Activated T-helper 1 cell treated with anti-CD3 and anti-CD28 coated beads, Interleukin-12 subunit alpha, Interleukin-12 subunit beta, Interleukin-2, Interleukin-4 antibody, amounts not matched to agents 30 ng/mL and 10 ng/mL and 1 ng/mL, durations not matched to agents 14 hours and 24 hours and 36 hours (primary cell): ENCODE measurements at places on chromosomes 7 and 10. TPM values are rescaled to one million over a fixed set of nuclear protein-coding genes. Genes with fewer than 3 reads are reported as not detected.

DNA sequence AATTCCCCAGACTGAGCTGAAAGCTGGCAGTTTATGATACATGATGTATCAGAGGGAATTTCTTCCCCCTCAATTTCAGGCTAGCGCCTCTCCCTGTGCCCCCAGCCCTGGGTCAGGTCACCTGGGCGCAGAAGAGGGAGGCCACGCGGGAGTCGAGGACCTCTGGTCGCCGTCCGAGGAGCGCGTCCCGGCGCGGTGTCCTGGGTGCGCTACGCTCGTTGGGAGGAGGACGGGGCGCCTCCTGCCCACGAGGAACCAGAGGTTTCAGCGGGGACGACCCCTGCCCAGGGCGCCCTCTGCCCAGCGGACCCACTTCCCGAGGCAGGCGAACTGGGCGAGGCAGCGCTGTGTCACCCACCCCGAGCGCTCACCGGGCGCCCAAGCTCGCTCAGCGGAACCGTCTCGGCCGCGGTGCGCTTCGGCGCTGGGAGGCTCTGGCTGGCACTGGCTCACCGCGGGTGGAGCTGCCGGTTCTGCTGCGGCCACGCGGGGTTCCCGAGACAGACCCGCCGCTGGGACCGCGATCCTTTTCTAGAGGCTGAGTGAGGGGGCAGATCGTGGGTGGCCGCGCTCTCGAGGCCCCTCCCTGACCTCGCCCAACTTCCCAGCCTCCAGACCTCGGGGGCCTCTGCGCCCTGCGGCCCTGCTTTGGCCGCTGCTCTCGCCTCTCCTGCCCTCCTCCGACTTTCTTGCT, at the start of gene FAM237B:
Gene FAM237B, minus strand, starts transcription at position 504 of the 694 bp plus-strand sequence. CDS start 1,556 bp downstream, outside the sequence.
- DNase-seq, result no peak

DNA sequence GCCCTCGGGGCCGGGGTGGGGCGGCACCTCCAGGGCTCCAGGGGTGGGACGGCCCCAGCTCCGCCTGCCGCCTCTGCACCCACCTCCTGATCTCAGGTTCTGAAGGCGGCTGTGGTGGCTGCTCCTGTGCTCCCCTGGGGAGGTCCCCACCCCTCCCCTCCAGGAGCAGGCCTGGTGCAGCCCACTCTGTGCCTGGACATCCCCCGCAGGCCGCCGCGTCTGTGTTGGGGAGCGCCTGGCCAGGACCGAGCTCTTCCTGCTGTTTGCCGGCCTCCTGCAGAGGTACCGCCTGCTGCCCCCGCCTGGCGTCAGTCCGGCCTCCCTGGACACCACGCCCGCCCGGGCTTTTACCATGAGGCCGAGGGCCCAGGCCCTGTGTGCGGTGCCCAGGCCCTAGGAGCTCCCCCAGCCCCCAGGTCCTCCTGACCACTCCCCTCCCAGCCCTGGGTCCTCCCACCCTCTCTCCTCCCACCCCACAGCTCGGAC, 5.5 kb downstream of the CYP2W1 start:
- DNase-seq, result no peak

DNA sequence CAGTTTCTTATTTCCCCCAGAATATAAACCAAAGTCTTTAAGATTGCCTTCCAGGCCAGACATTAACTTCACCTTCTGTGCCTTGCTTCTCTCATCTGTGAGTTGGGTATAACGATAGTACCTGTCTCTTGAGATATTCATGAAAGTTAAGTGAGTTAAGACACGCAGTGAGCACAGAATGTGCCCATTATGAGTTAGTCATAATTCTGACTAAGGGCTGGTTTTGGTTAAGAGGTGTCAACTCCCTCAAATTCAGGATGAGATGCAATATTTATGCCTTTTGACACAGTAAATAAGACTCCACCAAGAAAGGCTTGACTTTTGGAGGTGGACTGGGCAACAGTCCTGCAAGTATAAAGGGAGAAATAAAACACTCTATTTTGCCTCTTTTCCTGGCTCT, 528.7 kb upstream of the IGFBP3 start:
- DNase-seq, result no peak

DNA sequence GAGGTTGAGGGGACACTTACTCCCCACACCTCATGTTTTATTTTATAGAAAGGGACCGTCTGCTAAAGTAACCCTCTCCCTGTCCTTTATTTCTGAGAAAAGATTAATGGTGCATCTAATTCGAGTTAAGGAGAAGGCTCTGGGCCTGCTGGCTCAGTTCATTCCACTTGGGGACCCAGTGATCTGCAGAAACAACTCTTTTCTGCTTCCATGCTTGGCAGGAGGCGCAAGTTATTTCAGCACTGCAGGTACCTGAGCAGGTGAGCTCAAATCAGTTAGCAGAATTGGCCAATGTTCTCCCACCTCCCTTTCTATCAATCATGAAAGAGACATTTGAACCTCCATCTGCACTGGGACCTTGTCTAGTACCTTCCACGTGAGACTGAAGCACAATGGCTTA, 396.1 kb downstream of the SFMBT2 start:
- no peak for DNase-seq

- no peak for DNase-seq
Observed at GRCh38 chr10:131548176-131548575, 236.7 kb upstream of the TCERG1L start.

GRCh38 chr7:80719261-80719660, 80.8 kb downstream of the CD36 start:
- DNase-seq, result no peak

GRCh38 chr7:84675633-84676034, 481.0 kb upstream of the SEMA3A start:
- no peak for DNase-seq

- no peak for DNase-seq
Observed at GRCh38 chr7:112987171-112987570, 99.5 kb downstream of the GPR85 start.

DNA sequence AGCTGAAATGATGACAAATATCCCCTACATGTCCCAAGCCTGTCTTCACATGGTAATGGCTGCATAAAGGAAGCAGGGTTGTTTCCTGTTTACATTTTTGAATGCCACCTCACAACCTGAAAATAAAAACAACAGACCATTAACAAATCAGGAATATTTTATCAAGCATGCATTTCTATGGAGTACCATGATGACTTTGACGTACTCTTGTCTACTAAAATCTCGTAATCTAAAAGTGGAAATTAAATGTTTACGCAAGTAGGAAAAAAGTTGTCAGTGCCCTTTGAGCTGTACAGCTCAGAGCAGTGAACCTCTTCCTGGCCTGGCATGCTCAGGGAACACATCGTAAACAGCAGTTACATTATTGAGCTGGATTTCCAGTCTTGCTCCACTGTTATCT, 194.1 kb downstream of the INHBA start:
- no peak for DNase-seq

- no peak for DNase-seq
Observed at GRCh38 chr7:7519056-7519455, 16.6 kb downstream of the COL28A1 start.

GRCh38 chr7:25186436-25186835, 41.9 kb downstream of the NPVF start:
- no peak for DNase-seq

- peak; percentile 49 for DNase-seq
Observed at GRCh38 chr10:132443605-132443982, 46.6 kb downstream of the PWWP2B start.

- no peak for DNase-seq
Observed at GRCh38 chr10:27547482-27547881, 43.4 kb downstream of the RAB18 start.

- no peak for DNase-seq
Observed at GRCh38 chr7:41326616-41327015, 376.3 kb downstream of the INHBA start.

GRCh38 chr7:143456992-143457793, 13.9 kb downstream of the TAS2R60 start:
- DNase-seq, result no peak

GRCh38 chr7:138226001-138226476, 149.8 kb downstream of the AKR1D1 start:
- DNase-seq, result no peak

DNA sequence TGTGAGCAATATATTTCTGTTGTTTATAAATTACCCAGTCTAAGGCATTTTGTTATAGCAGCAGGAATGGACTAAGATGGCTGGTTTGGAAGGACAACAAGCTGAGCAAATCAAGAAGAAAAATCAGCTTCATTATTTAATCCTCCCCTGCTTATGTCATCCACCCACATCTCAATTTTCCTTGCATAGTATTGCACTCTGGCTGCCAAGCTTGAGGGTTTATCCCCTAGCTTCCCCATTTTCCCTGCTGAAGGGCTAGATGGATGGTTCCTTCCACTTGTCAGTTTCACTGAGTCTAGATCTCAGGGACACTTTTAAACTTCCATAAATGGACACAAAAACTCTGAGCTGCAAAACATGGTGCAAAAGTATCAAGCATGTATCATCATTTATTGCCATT, 75.2 kb upstream of the LAMB4 start:
- DNase-seq, result no peak

DNA sequence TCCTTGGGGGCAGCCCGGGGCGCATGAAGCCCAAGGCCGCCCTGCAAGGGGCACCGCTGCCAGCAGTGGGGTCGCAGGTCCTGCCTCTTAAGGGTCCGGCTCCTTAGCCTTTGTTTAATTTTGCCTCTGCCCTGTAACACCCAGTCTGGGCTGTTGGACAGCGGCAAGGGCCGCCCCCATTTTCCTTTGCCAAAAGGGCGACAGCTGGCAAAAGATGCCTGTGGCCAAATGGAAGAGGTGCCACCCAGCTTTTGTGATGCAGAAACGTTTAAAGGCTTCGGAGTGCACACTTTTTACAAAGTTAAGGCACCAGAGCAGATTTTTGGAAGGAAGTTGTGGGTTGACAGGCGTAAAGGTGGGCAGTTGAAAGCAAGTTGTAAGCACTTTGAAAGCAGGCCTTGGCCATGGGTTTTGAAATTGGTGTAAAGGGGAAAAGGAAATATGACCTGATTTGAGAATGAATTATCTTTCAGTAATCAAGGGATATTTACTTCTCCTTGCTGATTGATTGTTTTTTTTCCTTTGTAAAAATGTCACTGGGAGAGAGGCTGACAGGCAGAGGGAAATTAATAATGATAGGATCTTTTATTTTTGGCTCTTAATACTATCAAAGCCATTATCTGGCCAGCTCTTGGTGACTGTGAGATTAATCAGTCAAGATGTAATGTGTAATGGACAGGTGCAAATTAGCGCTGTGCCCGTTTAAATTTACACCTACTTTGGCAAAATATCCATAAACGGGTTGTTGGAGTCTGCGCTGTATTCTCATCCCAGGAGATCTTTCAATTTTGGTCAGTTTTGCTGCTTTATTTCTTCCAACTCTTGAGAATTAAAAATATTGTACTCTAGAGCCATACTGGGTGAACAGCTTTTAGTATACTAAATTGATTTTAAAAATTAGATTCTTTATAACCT, 1.2 kb downstream of the CASD1 start:
- DNase-seq, result peak; percentile 12

DNA sequence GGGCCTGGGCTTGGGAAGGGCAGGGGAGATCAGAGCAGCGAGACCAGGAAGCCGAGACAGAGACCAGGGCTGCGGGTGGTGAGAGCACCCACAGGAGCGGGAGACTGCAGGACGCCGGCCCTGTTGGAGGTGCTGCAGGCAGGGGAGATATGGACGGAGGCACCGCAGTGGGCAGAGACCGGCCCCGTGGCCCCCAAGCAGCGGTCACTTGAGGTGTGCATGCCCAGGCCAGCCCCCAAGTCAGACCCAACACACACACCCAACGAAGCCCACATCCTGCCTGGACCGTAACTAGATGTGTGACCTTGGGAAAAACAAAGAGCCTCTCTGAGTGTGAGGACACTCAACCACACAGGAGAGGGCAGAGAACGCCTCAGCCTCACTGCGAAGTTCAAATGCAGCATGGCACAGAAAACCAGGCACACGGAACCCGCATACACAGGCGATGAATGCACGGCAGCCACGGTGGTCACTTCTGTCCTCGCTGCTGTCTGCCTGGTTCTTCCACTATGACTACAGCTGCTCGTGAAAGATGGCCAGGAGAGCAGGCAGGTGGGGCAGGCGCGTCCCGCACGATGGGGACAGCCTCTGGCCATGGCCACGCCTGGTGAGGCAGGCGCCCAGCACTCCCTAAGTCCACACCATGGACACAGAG, 214.7 kb downstream of the MAD1L1 start:
- no peak for DNase-seq

MRPS17 gene
- total RNA-seq, result 38.2 and 39.3 TPM in 2 replicates

C10orf67 gene
- 0.18 TPM in 1 of 2 replicates, not detected in the other for total RNA-seq

FAM131B gene
- total RNA-seq, result 0.44 and 0.54 TPM in 2 replicates

AVL9 gene
- total RNA-seq, result 46.7 and 50.6 TPM in 2 replicates

TLL2 gene
- total RNA-seq, result 0.07 TPM in 1 of 2 replicates, not detected in the other

GRM3 gene
- not detected in 2 replicates for total RNA-seq

EIF5AL1 gene
- total RNA-seq, result 0.34 and 0.59 TPM in 2 replicates

ATOH7 gene
- not detected in 2 replicates for total RNA-seq

NACAD gene
- 0.05 TPM in 1 of 2 replicates, not detected in the other for total RNA-seq

DGKI gene
- 27.3 and 30.2 TPM in 2 replicates for total RNA-seq
